NCI-H526 treated with DMSO at 0.1 percent for 48 hours (cell line): ENCODE measurements at places on chromosomes 6 and 20.

GRCh38 chr6:125363039-125363823 is 61.5 kb upstream of the HDDC2 start:
- no peak for DNase-seq

- no peak for DNase-seq
Measured at GRCh38 chr20:49982072-49982345, 771 bp upstream of the SNAI1 start.

- DNase-seq = no peak
Measured at GRCh38 chr6:125432963-125433362, 131.2 kb upstream of the HDDC2 start.

- no peak for DNase-seq
Measured at GRCh38 chr6:156309017-156309416, 468.2 kb upstream of the ARID1B start.

- DNase-seq = no peak
Measured at GRCh38 chr6:145880361-145880760, 65.8 kb upstream of the FBXO30 start.

GRCh38 chr6:61538801-61539200 is 747.2 kb downstream of the KHDRBS2 start:
- DNase-seq = no peak

DNA sequence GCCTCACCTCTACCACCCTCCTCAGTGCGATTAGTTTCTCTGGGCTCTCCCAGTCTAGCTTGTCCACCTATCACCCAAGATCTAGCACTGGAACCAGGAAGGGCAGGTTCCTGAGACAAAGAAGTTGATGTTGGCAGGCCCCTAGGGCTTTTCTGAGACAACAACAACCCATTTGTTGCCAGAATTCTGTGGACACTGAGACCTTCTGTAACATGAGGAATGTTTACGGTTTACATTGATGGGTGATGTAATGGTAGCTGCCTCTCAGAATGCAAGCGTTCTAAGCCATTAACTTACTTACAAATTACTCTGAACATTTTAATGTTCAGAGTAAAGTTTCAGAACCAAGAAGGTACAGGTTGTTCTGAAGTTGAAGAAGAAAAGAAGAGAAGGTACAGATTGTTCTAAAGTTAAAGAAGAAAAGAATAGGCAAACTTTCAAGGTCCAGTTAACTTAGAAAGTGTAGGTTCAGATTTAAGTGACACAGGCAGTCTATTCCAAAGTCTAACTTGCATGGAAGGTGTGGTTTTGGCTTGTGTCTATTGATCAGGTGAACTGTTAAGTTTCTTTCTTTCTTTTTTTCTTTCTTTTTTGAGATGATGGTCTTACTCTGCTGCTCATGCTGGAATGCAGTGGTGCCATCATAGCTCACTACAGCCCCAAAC is 3.7 kb upstream of the MED23 start:
- no peak for DNase-seq
